ENCODE measurements at places on chromosomes 11 and 22. TPM values are rescaled to one million over a fixed set of nuclear protein-coding genes. Genes with fewer than 3 reads are reported as not detected.

DNA sequence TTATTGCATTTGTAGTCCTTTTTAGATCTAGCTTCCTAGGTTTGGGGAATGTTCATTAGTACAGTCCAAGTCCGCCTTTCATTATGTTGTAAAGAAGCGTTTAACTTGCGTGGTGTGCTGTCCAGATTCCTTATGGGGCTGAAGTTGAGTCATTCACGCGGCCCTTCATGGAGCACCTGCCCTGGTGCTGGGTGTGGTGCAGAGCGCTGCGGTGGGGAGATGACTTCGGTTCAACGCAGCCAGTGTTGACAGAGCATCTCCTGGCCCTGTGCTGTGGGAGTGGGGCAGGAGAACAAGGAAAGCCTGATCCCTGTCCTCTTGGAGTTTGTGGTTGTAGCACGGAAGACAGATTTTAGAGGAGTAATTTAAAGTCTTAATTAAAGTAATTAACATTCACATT lies 152.0 kb downstream of the TBC1D22A start:
- no peak for DNase-seq

- no peak for DNase-seq
Measured at GRCh38 chr11:86680716-86681482, 8.5 kb upstream of the ME3 start.

Gene MYOD1
- not detected for total RNA-seq

DNA sequence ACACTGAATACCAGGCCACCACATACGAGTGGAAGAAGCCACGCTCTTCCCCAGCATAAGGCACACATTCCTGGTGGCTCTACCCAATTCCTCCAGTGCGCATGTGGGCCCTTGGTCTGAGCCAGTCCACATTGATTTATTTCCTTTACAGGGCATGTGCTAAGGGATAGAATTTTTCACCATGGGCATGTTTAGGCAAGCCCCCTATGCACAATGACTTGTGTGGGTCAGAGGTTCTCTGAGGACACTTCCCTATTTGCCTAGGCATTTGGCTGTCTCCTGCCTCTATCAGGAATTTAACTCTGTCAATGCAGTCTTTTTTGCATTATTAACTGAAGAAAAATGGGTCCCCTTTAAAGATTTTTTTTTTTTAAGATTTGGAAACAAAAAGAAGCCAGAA lies 718.1 kb downstream of the NTM start:
- DNase-seq = no peak

All from left colon (tissue), 2 donors.